ENCODE measurements at places on chromosomes 4 and X. TPM values are rescaled to one million over a fixed set of nuclear protein-coding genes. Genes with fewer than 3 reads are reported as not detected.

The HSFX3 gene
- not detected for total RNA-seq

The WDR17 gene
- total RNA-seq: 4.7 TPM

The CDX4 gene
- total RNA-seq: 0.92 TPM

The USP46 gene
- total RNA-seq: 27.7 TPM

The CDKL2 gene
- total RNA-seq: 2.9 TPM

GRCh38 chrX:96563646-96564045 is 121.0 kb upstream of the DIAPH2 start:
- DNase-seq: no peak

GRCh38 chr4:32645653-32646052 is 1925.5 kb downstream of the PCDH7 start:
- DNase-seq: no peak

- no peak for DNase-seq
Measured at GRCh38 chr4:96974295-96974694, 1134.4 kb downstream of the PDHA2 start.

DNA sequence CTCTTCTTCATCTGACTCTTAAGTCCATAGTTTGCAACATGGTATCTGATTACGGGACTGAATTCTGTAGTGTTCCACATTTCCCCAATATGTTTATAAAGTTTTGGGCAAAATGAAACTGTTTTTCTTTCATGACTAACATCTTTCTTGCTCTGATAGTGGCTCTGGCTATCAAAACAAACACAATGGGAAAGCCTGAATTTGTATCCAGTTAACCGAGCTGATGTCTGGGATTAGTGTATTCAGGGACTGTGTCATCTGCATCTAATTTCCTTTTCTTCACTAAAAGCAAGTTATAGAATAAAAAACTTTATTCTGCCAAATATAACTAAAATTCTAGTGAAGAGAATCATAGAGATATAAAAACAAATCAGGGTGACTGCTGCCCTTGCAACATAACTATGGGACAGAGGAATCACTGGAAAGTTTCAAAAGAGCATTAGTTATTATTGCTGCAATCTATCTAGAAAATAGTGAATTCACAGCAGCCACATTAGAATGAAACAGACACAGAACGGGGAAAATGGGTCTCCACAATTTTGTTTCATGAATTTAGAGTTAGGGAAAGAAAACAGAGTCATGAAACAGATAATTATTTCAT is 61.3 kb downstream of the ANTXR2 start:
- DNase-seq: no peak

DNA sequence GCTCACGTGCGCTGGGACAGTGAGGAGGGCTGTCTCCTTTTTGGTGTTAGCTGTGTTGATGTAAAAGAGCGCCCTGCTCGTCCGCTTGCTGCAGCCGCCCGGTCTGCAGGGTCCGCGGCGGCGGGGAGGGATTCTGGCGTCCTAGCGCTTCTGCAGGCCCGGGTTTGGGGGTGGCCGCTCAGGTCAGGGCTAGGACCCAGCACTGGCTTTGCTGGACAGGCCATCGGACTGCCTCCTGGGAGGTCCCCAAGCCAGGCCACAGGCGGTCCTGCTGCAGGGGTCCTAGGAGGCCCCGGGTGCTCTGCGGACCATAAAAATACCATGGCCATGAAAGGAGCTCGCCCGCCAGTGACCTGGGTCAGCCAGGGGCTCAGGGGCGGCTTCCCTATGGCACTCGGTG is 308.7 kb downstream of the DCTD start:
- no peak for DNase-seq

DNA sequence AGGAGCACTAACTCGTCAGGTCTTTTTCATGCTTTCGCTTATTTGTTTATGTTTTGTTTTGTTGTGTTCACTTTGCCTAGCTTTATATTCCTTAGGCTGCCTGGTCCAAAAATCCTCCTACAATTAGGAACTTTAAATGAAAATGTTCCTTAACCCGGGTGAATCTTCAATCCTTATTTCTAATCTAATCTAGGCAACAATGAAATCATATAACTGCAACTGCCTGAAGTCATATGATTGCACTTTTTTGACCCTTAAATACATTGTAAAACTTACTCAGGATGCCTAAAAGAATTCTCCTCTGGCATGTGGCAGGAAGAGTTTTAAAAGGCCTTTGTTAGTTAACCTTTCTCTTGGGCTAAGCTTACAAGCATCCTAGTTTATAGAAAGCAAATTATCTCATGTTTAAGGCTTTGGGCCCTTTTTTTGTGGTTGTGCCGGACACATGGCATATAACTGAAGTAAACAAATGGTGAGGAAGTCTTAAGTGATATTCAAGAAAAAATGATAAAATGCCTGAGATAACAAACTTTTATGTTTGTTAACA is 279.4 kb downstream of the FAT4 start:
- DNase-seq: no peak

- no peak for DNase-seq
Measured at GRCh38 chrX:115584696-115585095, 23.7 kb downstream of the PLS3 start.

- no peak for DNase-seq
Measured at GRCh38 chr4:106301393-106302061, 14.5 kb downstream of the TBCK start.

- no peak for DNase-seq
Measured at GRCh38 chrX:131745942-131746489, 202.1 kb downstream of the OR13H1 start.

- DNase-seq: no peak
Measured at GRCh38 chr4:106344647-106344970, 24.0 kb downstream of the GIMD1 start.

DNA sequence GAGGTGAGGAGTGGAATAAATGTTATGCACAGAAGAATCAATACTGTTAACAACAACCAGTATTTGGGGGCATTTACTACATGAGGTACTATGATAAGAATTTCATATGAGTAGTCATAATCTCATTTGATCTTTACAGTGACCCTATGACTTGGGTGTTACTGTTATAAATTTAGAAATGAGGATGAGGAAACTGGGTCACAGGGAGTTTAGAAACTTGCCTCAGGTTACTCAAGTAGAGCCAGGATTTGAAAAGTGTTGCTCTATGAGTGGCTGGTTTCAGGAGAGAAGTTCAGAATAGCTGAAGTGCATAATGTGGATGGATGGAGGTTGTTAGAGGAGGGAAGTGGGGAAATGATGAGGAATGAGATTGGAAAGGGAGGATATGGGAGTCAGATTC is 16.6 kb upstream of the DDIT4L start:
- no peak for DNase-seq

DNA sequence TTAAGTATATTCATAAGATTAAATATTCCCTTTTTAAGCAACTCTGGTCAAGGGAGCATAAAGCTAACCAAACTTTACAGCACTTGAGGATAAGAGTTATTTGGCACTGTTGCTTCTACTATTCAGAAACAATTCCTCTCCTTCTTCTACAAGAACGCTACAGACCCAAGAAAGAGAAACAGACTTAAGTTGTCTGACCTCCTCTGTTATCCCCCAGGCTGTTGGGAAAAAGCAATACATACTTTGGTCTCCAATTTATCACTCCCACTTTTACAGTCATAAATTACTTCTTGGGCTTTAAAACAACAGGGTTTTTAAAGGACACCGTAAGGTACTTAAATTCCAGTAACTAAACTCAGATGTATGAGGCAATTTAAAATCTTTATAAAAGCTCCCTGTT is 147.4 kb downstream of the COL25A1 start:
- no peak for DNase-seq

DNA sequence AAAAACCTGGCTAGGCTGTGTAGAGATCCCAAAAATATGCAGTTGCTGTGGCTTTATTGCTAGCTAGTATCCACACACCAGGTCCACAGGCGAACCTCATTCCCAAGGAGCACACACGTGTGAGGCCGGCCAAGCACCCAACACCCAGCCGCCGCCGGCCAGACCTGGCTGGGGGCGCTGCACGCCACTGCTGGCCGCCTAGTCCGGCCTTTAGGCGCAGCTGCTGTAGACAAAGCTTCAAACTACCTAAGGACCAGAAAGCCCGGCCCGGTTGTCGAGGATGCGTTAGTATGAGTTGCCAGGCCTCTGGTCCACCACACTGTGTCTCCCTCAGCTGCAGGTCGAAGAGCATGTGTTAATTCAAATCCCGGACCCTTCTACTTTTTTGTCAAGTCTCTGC is 3.1 kb downstream of the POU3F4 start:
- DNase-seq: peak; percentile 73

DNA sequence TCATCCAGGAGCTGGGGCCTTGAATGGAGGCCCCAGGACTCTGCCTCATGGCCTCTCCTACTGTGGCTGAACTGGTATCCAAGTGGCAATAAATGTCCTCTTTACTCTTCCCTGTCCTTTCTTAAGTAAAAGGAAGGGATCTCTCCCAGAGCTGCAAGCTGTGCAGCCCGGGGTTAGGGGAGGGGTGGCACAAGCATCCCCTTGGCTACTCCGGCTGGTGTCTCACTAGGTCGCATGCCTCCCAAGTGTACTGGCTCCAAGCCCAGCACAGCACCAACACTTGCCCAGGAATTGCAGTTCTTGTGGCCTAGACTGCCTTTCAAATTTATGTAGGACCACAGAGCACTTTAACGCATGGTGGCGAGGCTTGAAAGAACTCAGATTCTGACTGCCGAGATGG is 44.7 kb upstream of the MED14 start:
- no peak for DNase-seq

GRCh38 chrX:153565996-153566580 is 32.9 kb downstream of the CCNQ start:
- peak; percentile 33 for DNase-seq

- DNase-seq: no peak
Measured at GRCh38 chrX:149021159-149021558, 483.9 kb downstream of the IDS start.
